ENCODE measurements at places on chromosomes 3 and 15. TPM values are rescaled to one million over a fixed set of nuclear protein-coding genes. Genes with fewer than 3 reads are reported as not detected.
A peak's percentile ranks its signal among the peaks of the same experiment; 100 is the strongest.

GRCh38 chr3:59878038-59878427 is 828.2 kb upstream of the CFAP20DC start:
- peaks cover 9% of the 10 kb centered on the region for H3K4me1 ChIP-seq
- no peaks in the 10 kb centered on the region for H3K36me3 ChIP-seq
- H3K4me3 ChIP-seq: no peak overlapping the region
- no peak for DNase-seq
- H3K27ac ChIP-seq: no peak overlapping the region

GRCh38 chr3:38264779-38265178 is 833 bp upstream of the SLC22A13 start:
- H3K4me1 ChIP-seq: no peaks in the 10 kb centered on the region
- no peak overlapping the region for H3K4me3 ChIP-seq
- no peaks in the 10 kb centered on the region for H3K36me3 ChIP-seq
- H3K27ac ChIP-seq: no peak overlapping the region
- DNase-seq: no peak

HACL1 gene
- 13.1 TPM for total RNA-seq

- H3K36me3 ChIP-seq: no peaks in the 10 kb centered on the region
- no peaks in the 10 kb centered on the region for H3K27me3 ChIP-seq
- H3K4me1 ChIP-seq: no peaks in the 10 kb centered on the region
- no peak overlapping the region for H3K4me3 ChIP-seq
- DNase-seq: no peak
Observed at GRCh38 chr3:114600571-114600970, 306.7 kb downstream of the TIGIT start.

NRROS gene
- 4.5 TPM for total RNA-seq

DNA sequence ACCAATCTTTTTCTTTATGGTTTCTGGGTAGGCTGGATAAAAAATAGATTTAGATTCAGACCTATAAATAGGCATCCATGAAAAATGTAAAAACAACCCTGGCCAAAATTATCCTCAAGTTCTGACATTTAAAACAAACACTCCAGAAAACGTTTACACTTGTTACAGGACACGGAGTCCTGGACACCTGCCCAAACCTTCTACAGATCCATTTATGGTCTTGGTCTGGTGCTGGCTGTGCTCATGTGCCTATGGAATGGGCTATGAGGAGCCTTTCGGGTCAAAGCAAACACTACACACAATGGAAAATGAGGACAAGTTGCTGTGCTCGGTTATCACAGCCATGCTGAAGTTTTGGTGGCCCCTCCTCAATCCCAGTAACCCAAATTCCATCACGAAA is 108.1 kb downstream of the PDZRN3 start:
- no peak overlapping the region for H3K27ac ChIP-seq
- peaks cover 39% of the 10 kb centered on the region for H3K4me1 ChIP-seq
- H3K27me3 ChIP-seq: no peaks in the 10 kb centered on the region
- H3K36me3 ChIP-seq: no peaks in the 10 kb centered on the region
- no peak overlapping the region for H3K4me3 ChIP-seq
- no peak for DNase-seq

DNA sequence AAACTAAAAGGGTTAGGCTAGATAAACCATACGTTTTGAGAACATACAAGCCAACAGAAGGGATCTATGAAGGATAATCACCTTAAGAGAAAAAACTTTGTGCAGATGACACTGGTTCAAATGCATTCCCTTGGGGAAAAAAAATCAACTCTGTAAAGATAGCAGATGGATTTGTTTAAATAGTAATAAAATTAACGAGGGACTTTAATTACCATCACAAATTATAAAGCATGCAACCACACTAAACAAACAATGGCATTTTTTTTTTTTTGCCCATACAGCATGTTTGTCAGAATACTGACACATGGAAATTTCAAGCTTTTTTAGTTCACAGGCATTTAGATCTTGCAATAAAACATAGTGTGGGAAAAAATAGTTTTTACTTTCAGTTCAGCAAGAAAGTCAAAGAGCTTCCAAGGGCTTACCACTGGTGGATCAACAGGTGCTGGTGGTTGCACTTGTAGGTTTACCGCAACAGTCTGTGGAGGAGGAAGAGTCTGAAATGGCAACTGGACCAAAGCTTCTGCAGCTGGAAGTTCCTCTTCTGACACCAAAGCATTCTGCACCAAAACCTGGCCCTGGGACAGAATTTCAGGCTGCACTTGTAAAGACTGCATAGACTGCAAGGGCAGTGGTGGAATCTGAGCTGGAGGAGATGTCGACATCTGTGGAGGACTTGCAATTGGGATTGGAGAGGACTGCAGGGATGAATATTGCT is 53.1 kb downstream of the PHC3 start:
- no peak for DNase-seq
- H3K4me3 ChIP-seq: no peak overlapping the region
- H3K27ac ChIP-seq: no peak overlapping the region

- H3K36me3 ChIP-seq: no peaks in the 10 kb centered on the region
- H3K4me1 ChIP-seq: no peaks in the 10 kb centered on the region
- H3K27ac ChIP-seq: no peak overlapping the region
- H3K4me3 ChIP-seq: no peak overlapping the region
- no peaks in the 10 kb centered on the region for H3K27me3 ChIP-seq
- DNase-seq: no peak
Observed at GRCh38 chr15:35743321-35743720, 197.4 kb upstream of the DPH6 start.

DNA sequence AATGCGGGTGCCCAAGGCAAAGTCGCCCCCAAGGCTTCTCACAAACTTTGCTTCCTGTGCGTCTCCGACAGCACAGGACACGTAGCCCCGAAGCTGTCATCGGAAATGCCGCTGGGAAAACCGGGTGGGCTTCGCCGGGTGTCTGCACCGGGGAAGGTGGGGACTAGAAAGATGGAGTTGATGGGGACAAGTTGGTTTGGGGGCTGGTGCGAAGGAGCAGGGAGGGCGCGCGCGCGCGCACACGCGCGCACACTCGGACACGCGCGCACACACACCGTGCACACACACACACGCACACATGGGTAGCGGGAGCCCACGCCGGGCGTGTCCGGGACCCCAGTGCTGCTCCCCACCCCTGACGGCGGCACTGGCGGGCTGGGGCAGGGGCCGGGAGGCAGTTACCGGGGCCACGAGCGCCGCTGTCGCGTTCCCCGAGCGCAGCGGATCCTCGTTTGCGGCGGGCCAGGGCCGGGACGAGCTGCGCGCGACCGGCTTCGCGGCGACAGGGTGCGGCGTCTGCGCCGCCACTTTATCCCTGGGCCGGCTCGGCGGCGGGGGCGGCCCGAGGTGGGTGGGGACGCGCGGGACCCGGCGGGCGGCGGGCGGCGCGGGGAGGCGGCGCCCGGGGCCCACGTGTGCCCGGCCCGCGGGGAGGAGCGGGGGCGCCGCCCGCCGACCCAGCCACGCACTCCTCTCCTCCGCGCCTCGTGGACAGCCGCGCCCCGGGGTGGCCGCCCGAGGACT is 539 bp upstream of the MGLL start:
- H3K4me3 ChIP-seq: peak overlapping the region; percentile 74
- H3K27me3 ChIP-seq: no peaks in the 10 kb centered on the region
- peaks cover 52% of the 10 kb centered on the region for H3K4me1 ChIP-seq
- no peaks in the 10 kb centered on the region for H3K36me3 ChIP-seq
- no peak for DNase-seq
- H3K27ac ChIP-seq: peak overlapping the region; percentile 83

TMEM212 gene
- not detected for total RNA-seq

TMCC1 gene
- total RNA-seq: 25.5 TPM

SEC22C gene
- total RNA-seq: 31.4 TPM

CELSR3 gene
- total RNA-seq: 1.6 TPM

ACP3 gene
- total RNA-seq: 38.2 TPM
